ENCODE measurements at places on chromosomes 3 and 15. TPM values are rescaled to one million over a fixed set of nuclear protein-coding genes. Genes with fewer than 3 reads are reported as not detected.

GRCh38 chr3:151327571-151328198 lies 1.7 kb downstream of the P2RY13 start:
- no peak for DNase-seq

- DNase-seq: no peak
These were observed 57.5 kb upstream of the HERC1 start for GRCh38 chr15:63891079-63891767.

Gene LTF
- not detected for total RNA-seq

GRCh38 chr3:58109752-58110151 lies 101.0 kb downstream of the DNASE1L3 start:
- DNase-seq: no peak

GRCh38 chr3:63405882-63406281 lies 127.8 kb downstream of the SYNPR start:
- DNase-seq: no peak

- no peak for DNase-seq
These were observed 408.5 kb downstream of the ERC2 start for GRCh38 chr3:56059731-56060130.

GRCh38 chr3:71476950-71477349 lies 106.6 kb downstream of the FOXP1 start:
- DNase-seq: no peak

Gene SLCO2A1
- total RNA-seq: 3.6 TPM

- DNase-seq: no peak
These were observed 23.3 kb upstream of the MYO5C start for GRCh38 chr15:52318729-52319500.

GRCh38 chr3:8152821-8153418 lies 348.7 kb upstream of the LMCD1 start:
- DNase-seq: no peak

Gene GTPBP8
- 22.8 TPM for total RNA-seq

Gene UROC1
- total RNA-seq: not detected

GRCh38 chr15:66566963-66567531 lies 1.2 kb upstream of the LCTL start:
- DNase-seq: no peak

Gene TYRO3
- 5.2 TPM for total RNA-seq

DNA sequence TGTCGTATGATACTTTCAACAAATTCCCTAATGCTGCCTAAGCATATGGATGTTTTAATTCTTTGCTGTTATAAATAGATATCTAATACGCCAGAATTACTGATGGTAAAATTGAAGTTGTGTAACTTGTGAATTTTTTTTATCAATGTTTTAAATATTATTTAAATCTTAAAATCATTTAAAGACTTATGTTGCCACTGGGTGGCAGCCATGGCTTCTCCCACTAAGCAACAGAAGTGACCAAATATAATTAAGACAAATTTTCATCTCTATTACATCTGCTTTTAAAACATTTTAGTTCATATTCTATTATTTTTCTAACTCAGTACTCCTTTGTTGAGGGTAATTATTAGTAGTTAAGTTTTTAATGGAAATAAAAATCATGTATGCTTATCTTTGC lies 8.1 kb upstream of the IL20RB start:
- no peak for DNase-seq

Gene ITIH4
- 0.13 TPM for total RNA-seq

DNA sequence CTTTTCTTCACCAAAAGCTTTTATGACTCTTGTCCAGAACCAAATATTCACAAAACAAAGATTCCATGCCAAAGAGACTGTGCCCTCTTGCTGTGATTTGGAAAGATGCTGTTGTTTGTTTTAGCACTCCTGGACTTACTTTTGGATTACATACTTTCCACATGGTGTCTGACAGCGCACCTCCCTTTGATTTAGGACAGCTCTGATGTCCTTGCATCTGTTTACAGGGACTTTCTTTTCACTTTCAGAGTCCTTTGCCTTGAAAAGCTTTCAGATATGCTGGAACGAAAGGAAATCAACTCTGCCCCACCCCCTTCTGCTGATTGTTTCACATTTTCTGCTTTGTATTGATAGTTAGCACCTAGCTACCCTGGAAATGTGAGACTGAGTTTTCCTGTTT lies 133.0 kb upstream of the NR2E3 start:
- no peak for DNase-seq

Gene SLC22A13
- 0.34 TPM for total RNA-seq

DNA sequence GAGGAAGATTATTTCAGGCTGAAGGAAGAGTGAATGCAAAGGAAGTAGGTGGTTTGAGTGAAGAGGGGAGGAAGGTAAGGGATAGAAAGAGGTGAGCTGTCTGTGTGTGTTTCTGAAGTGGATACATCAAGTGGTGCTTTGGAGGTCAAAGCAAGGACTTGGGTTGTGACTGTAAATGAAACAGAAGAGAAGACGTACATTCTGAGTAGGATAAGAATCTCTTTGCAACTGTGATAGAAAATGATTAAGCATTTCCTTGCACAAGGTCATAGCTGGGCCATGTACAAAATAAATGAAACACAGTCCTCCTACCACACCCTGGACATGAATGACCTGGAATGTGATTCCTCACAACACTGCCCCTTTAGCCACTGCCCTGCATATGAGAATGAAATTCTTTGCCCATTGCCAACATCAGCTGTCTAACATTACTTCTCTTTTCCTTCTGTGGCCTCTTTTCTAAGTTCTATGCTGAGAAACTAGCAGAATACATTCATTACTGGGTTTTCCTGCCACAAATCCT lies 28.3 kb upstream of the MINDY4B start:
- DNase-seq: no peak

Gene GATM
- total RNA-seq: 8.7 TPM

DNA sequence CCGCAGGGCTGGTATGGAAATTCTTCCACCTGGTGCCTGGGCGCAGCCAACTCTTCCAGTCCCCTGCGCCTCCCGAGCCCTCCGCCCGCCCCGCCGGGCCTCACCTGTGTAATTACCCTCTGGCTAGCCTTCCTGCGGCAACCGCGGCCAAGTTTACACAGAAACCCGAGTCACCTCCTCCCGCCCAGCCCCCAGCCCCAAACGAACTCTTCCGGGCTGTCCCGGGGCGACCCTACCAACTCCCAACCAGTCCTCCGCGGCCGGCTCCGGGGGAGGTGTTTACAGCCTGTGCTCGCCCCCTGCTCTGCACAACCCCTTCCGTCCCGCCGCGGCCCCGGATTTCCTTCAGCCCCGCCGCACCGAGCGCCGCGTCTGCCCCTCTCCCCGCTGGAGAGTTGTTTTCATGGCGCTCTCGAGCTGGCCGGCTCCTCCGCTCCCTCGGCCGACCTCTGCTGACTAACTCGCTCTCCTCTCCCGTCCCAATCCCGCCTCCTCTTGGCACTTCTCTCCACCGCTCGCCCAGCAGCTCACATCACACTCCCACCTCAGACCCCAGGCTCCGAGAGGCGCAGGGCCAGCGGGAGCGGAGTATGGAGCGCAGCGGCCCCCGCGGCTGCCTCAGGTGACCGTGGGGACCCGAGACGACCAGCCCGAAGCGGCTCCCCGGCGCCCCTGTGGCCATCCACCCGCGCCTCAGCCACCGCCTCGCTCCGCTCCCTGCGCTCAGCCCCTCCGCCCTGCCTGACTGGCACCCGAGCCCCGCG lies 538 bp downstream of the ATOSA start:
- DNase-seq: no peak

- peak; percentile 96 for DNase-seq
These were observed 510.1 kb upstream of the CFAP20DC start for GRCh38 chr3:59559721-59560435.

DNA sequence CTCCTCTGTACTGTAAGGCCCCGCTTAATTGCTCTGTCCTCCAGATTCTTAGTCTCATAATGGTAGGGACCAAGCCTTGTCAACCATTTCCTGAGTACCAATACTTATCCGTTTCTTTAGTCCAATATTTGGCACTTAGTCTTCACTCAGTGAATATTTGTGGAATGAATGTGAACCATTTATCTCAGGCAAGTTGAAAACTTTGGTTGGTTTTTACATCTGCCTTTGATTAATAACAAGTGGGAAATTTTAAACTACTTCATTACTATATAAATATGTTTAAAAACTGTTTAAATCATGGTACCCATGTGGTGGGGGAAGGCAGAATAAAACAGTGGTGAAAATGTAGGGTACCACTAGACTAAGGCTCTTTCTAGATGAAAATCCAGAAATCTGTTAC lies 15.2 kb downstream of the CA12 start:
- no peak for DNase-seq

DNA sequence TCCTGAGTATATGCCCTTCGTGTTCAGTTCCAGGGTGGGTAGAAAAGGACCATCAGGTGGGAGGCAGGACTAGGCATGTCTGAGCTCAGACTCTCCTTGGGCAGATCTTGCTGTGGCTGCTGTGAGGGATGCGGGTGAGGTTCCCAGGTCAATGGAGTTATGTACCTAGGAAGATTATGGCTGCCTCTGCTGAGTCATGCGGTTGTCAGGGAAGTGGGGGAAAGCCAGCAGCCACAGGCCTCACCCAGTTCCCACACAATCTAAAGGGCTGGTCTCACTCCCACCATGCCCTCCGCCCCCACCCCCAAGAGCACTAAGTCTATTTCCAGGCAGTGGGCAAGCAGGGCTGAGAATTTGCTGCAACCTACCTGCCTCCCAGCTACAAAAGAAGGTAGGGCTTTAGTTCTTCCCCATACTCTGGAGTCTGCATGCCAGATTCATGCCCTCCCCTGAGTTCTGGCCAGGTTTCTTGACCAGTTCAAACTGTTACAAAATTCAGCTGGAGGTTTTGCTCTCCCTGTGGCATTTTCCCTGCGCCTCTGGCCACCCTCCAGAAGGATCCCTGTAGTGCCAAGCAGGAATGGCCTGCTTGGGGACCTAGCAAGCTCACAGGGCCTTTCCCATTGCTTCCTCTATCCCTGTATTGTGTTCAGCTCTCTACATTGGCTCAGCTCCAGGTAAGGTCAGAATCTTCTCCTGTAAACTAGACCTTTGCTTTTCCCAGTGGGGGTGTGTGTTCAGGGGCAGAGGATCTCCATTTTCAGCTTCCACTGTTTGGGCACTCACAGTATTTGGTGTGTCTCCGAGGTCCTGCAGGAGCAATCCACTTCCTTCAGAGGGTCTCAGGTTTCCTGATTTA lies 12.7 kb upstream of the TMCO5A start:
- no peak for DNase-seq

DNA sequence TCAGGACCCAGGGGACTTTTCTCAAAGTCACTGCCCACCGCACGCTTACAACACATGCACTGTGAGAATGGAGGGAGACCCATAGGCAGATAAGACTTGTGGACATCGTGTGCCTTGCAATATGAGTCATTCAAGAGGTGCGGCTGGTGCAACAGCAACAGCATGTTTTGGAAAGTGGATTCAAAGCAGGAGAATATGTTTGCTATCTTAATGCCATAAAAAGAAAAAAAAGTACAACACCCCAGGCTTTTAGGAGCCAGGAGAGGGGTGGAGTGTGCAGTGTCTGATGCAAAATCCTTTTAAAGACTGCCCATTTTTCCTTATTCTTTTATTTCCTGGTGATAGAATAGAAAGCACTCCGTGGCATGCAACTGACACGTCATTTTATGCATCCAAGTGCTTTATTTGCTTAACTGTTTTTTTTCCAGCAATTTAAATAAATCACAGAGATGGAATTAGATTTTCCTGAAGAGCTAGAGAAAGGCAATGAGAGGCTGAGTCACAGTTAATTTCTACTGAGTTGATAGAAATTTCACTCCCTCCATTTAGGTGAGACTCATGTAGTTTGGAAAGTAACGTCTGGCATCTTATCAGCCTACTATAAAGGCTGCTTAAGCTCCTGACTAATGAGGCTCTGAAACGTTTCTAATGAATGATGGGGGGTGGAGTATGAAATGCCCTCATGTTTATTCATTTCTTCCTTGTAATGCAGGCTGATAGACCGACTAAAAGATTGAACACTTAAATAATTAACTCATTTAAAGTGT lies 96.4 kb downstream of the NSUN3 start:
- DNase-seq: peak; percentile 5

DNA sequence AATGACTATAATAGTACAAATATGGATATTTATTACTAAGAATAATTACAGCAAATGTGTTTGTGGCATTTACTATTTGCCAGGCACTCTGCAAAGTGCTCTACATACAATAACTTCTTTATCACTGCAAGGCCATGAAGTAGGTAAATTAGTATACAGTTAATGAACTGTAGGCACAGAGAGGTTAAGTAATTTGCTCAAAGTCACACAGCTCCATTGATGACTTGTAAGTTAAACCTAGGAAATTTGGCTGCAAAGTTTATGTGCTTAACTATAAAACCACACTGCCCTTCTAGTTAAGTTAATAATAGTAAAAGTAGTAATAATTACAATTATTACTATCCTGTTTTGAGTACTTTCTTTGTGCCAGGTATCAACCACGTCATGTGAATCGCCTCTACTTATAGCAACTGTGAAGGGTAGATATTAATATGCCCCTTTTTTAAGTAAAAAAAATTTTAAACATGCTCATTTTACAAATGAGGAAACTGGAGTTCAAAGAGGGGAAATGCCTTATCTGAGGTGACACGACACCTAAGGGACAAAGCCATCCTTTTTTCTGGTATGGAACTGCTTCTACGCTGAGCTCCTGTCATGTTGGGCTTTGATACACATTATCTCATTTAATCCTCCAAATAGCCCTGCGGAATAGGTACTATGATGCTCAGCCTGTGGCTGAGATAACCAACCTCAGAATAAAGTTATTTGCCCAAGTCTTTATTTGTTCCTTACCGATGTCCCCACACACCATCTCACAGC lies 8.5 kb downstream of the BHLHE40 start:
- no peak for DNase-seq

Gene FSD2
- total RNA-seq: not detected

Gene EXD1
- not detected for total RNA-seq

DNA sequence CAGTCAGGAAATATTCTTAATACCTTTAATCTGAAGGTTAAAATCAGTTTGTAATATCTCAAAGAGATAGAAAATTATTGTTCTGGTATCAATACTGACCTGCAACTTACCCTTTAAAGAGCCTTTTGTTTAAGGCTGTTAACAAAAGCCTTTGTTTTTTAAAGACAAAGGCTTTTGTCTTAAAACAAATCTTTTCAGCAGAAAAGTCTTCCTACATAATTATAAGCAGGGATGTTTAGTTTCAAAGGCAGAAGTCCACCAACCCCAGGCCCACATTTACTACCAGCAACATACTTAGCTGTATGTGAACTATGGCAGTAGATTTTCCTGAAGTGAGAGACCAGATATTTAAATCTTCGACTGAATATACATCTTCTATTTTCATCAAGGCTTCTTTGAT lies 36.2 kb downstream of the SLC30A4 start:
- no peak for DNase-seq

GRCh38 chr3:144229953-144230352 lies 258.3 kb downstream of the DIPK2A start:
- DNase-seq: no peak

DNA sequence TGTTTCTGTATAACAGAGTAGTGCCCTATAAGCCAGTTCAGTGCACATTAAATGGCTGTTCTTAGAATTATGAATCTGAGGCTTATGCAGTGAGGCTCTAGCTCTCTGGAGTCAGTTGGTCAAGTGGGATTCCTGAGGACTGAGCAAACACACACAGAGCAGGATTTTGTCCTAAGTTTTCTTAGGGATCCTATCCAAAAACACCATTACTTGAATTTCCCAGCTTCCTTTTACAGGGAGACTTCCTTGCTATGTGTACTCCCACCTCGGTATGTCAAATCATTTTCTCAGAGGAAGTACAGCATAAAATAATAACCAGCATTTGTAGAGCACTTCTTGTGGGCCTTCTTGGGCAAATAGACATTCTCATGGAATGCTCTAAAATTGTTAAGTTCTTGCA lies 63.1 kb upstream of the GOLGA6B start:
- no peak for DNase-seq

- no peak for DNase-seq
These were observed 641 bp downstream of the ACVR2B start for GRCh38 chr3:38454178-38454883.

GRCh38 chr3:108333961-108334360 lies 37.6 kb downstream of the HHLA2 start:
- DNase-seq: no peak

All from kidney epithelial cell (primary cell).